ENCODE measurements at places on chromosomes 11 and 22.

DNA sequence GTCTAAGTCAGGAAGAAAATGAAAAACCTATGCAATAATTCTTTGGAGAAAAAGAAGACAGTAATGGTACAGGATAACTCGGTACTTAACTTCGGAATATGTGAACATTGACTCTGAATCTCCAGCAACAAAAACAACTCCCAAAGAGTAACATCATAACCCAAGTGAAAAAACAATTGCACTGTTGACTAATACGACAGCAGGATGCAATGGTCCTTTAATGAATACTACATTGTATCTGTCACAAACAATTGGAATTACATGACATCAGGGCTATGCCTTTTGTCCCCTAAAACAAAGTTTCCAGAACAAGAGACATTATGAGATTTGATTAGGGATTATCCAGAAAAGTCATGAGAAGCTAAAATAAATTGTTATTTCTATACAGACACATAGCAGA, 1065.9 kb downstream of the LRRC4C start:
- DNase-seq = no peak

GRCh38 chr22:20401376-20402014, 7.5 kb downstream of the ZNF74 start:
- DNase-seq = no peak

- DNase-seq = peak; percentile 56
Measured at GRCh38 chr22:20956258-20957101, 10.6 kb upstream of the AIFM3 start.

GRCh38 chr11:117513666-117514065, 186.0 kb downstream of the CEP164 start:
- DNase-seq = no peak

GRCh38 chr22:49291781-49292180, 535.9 kb downstream of the BRD1 start:
- no peak for DNase-seq

DNA sequence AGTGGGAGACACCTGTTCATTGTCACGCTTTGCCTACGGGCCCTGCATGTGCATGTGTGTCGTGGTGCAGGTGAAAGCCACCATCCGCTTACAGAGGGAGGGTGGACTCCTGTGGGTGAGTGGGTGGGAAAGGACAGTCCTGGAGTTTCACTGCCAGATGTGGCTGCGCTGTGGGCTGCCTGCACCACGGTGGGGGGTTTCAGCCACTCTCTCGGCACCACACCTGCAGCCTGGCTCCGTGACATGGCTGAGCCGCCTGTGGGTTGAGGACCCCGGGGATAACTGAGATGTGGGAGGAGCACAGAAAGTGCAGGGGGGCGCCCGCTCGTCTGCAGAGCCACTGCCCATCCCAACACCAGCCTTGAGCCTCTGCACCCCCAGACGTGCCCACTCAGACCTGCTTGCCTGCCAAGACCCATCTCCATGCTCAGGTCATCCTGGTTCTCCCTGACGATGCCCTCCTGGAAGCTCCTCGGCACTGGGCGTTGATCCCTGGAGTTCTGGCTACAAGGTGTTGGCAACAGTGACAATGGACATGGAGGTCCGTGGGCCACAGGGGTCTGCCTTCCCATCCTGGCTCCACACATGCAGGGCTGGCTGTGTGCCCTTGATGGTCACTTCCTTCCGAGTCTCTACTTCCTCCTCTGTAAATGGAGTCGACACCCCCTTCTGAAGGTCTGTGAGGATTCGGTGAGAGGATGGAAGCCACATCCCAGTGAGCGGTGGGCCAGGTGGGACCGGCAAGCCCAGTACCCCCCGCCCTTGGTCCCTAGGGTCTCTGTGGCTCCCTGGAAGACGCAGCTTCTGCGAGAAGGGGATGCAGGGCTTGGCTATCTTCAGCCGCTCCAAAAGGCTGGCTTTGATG, 1007.0 kb downstream of the BRD1 start:
- no peak for DNase-seq

- DNase-seq = peak; percentile 84
Measured at GRCh38 chr11:19374151-19374569, 133.4 kb upstream of the E2F8 start.

DNA sequence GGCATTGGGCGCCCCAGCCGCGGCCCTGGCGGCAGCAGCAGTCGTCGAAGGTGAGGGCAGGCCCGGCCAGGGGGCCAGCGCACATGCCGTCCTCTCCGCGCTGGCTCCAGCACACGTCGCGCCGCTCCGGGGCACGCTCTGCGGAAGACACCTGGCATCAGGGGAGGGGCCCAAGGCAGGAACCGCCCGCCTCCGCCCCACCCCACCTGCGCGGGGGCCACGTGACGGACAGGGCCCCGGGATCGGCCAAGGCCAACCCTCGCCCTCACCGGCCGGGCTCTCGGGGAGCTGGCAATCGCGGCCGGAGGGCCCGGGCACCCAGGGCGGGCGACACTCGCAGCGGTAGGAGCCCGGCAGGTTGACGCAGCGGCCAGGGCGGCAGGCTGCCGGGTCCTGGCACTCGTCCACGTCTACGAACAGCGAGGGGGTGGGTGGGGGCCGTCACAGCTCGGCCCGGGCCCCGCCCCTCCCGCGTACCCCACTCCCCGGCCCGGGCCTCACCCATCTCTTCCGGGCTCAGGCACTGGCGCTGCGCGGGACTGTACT, 14.9 kb downstream of the SCYL1 start:
- no peak for DNase-seq

GRCh38 chr11:873706-874105, 31.1 kb downstream of the TSPAN4 start:
- DNase-seq = no peak

All from ACHN (cell line).